ENCODE measurements at places on chromosomes 3 and 15. TPM values are rescaled to one million over a fixed set of nuclear protein-coding genes. Genes with fewer than 3 reads are reported as not detected.

The CHRNA7 gene
- 1.2 TPM for total RNA-seq

The SLC28A2 gene
- total RNA-seq, result not detected

The MYZAP gene
- total RNA-seq, result 0.07 TPM

The GPR156 gene
- 2.0 TPM for total RNA-seq

The RTP1 gene
- total RNA-seq, result not detected

The VILL gene
- total RNA-seq, result 7.2 TPM

The PEX5L gene
- total RNA-seq, result 5.6 TPM

The SH3GL3 gene
- 0.07 TPM for total RNA-seq

The MCF2L2 gene
- 0.33 TPM for total RNA-seq

The VEPH1 gene
- 72.0 TPM for total RNA-seq

The SPINK8 gene
- total RNA-seq, result not detected

The PFN2 gene
- total RNA-seq, result 243 TPM

The UBA3 gene
- total RNA-seq, result 64.4 TPM

The ITIH1 gene
- 0.17 TPM for total RNA-seq

The LRRC57 gene
- total RNA-seq, result 14.4 TPM

The LIPH gene
- 0.43 TPM for total RNA-seq

The UPK1B gene
- total RNA-seq, result 0.98 TPM

The GOLGA6B gene
- not detected for total RNA-seq

The FOXL2NB gene
- total RNA-seq, result 0.03 TPM

The SPSB4 gene
- total RNA-seq, result not detected

The CLRN1 gene
- total RNA-seq, result not detected

The TCF12 gene
- total RNA-seq, result 67.7 TPM

The SERPINI2 gene
- total RNA-seq, result not detected

The GRK7 gene
- not detected for total RNA-seq

The DOCK3 gene
- total RNA-seq, result 0.30 TPM

The LAMB2 gene
- total RNA-seq, result 2,279 TPM

The FETUB gene
- total RNA-seq, result not detected

The MUSTN1 gene
- 0.13 TPM for total RNA-seq
